IPS DF 6.9 (cell line): ENCODE measurements at places on chromosomes 16 and 17.

GRCh38 chr17:1474402-1475189, 17.9 kb downstream of the MYO1C start:
- H3K4me1 ChIP-seq: no peaks in the 10 kb centered on the region; the same call in 1 of the 2 replicates
- peaks cover 42% of the 10 kb centered on the region for H3K36me3 ChIP-seq
- H3K27me3 ChIP-seq: no peaks in the 10 kb centered on the region
- no peak overlapping the region for H3K4me3 ChIP-seq
- H3K27ac ChIP-seq: no peak overlapping the region
- DNase-seq: no peak

- DNase-seq: no peak
- H3K36me3 ChIP-seq: no peaks in the 10 kb centered on the region
- no peaks in the 10 kb centered on the region for H3K27me3 ChIP-seq
- no peak overlapping the region for H3K4me3 ChIP-seq
- no peak overlapping the region for H3K27ac ChIP-seq
Measured at GRCh38 chr17:17570798-17571716, 20.5 kb downstream of the PEMT start.

GRCh38 chr17:7831233-7831632, 2.8 kb upstream of the KDM6B start:
- H3K27ac ChIP-seq: no peak overlapping the region
- no peaks in the 10 kb centered on the region for H3K36me3 ChIP-seq
- peaks cover 3% of the 10 kb centered on the region; the same call in 1 of the 2 replicates for H3K4me1 ChIP-seq

GRCh38 chr17:34354637-34355036, 1.6 kb upstream of the CCL13 start:
- no peaks in the 10 kb centered on the region for H3K36me3 ChIP-seq
- H3K4me1 ChIP-seq: no peaks in the 10 kb centered on the region; the same call in 1 of the 2 replicates
- H3K27ac ChIP-seq: no peak overlapping the region
- DNase-seq: no peak

GRCh38 chr17:73867056-73867455, 222.8 kb upstream of the SDK2 start:
- H3K27me3 ChIP-seq: no peaks in the 10 kb centered on the region
- no peaks in the 10 kb centered on the region for H3K36me3 ChIP-seq
- H3K4me3 ChIP-seq: no peak overlapping the region

DNA sequence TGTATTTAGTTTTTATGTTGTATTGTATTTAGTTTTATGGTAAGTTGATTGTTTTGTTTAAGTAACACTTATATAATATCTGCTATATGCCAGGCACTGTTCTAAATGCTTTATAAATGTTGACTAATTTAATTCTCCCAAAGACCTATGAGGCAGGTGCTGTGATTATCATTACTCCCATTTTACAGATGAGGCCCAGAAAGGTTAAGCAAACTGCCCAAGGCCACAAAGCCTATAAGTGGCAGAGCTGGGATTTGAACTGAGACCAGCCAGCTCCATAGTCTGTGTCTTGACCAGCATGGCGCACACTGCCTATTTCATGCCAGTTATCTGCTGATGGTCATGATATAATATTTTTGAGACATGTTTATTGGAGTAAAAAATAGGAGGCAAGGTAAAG, 24.0 kb downstream of the IL21R start:
- no peaks in the 10 kb centered on the region for H3K4me1 ChIP-seq
- H3K27me3 ChIP-seq: no peaks in the 10 kb centered on the region
- no peak overlapping the region for H3K27ac ChIP-seq
- DNase-seq: no peak

- H3K27ac ChIP-seq: no peak overlapping the region
- no peaks in the 10 kb centered on the region for H3K36me3 ChIP-seq
- H3K4me1 ChIP-seq: no peaks in the 10 kb centered on the region
Measured at GRCh38 chr17:65914784-65915342, 277.1 kb downstream of the CEP112 start.

DNA sequence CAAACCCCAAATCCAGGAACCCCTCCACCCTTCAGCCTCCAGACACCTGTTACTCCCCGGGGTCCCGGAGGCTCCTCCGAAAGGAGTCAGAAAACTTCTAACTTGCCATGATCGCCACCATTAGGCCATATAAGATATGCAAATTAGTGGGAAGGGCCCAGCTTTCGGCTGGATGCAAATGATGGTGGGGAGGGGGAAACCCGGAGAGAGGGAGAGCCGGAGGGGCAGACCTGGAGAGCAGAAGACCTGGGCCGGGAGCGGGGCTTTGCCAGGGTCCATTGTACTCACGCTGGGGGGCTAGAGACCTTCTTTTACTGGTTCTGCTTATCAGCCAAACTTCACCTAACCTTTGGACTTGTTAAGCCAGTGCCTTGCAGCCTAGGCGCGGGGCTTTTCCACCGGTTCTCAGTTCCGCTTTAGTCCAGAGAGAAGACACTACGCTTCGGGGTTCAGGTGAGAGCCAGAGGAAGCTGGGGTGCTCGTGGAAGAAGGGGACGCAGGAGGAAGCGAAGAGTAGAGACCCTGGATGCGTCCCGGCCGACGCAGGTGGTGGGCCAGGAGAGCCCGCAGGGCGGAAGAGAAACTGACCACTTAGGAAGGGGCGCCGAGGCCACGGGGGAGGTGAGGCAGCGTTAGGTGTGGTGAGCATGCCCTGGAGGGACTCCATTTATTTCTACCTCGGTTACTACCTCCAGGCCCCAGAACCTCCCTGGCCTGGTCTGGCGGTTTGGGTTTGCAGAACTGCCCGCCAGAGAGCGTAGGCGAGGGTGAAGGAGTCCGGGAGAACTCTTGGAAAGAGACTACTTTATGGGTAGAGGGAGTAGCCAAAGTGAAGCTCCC, at the start of gene HNF1B:
Gene HNF1B, minus strand, starts transcription at position 99 of the 840 bp plus-strand sequence. CDS start 175 bp downstream, outside the sequence.
- H3K4me1 ChIP-seq: no peaks in the 10 kb centered on the region; the same call in 1 of the 2 replicates
- H3K27me3 ChIP-seq: peaks cover 68% of the 10 kb centered on the region
- H3K27ac ChIP-seq: no peak within 1 kb of the TSS
- no peak for DNase-seq
- peak within 1 kb of the TSS; percentile 25; the same call in 1 of the 2 replicates for H3K4me3 ChIP-seq

- no peak overlapping the region for H3K27ac ChIP-seq
- peaks cover 18% of the 10 kb centered on the region for H3K27me3 ChIP-seq
- peak overlapping the region; percentile 30; the same call in 1 of the 2 replicates for H3K4me3 ChIP-seq
- no peaks in the 10 kb centered on the region for H3K36me3 ChIP-seq
- DNase-seq: no peak
Measured at GRCh38 chr17:82231562-82232321, 2.9 kb downstream of the SLC16A3 start.

- H3K27me3 ChIP-seq: peaks cover 5% of the 10 kb centered on the region; the same call in 1 of the 2 replicates
- H3K4me1 ChIP-seq: peaks cover 25% of the 10 kb centered on the region
- H3K36me3 ChIP-seq: no peaks in the 10 kb centered on the region
- H3K4me3 ChIP-seq: no peak overlapping the region
- H3K27ac ChIP-seq: no peak overlapping the region
- no peak for DNase-seq
Measured at GRCh38 chr17:38600416-38600815, 5.3 kb downstream of the SRCIN1 start.

DNA sequence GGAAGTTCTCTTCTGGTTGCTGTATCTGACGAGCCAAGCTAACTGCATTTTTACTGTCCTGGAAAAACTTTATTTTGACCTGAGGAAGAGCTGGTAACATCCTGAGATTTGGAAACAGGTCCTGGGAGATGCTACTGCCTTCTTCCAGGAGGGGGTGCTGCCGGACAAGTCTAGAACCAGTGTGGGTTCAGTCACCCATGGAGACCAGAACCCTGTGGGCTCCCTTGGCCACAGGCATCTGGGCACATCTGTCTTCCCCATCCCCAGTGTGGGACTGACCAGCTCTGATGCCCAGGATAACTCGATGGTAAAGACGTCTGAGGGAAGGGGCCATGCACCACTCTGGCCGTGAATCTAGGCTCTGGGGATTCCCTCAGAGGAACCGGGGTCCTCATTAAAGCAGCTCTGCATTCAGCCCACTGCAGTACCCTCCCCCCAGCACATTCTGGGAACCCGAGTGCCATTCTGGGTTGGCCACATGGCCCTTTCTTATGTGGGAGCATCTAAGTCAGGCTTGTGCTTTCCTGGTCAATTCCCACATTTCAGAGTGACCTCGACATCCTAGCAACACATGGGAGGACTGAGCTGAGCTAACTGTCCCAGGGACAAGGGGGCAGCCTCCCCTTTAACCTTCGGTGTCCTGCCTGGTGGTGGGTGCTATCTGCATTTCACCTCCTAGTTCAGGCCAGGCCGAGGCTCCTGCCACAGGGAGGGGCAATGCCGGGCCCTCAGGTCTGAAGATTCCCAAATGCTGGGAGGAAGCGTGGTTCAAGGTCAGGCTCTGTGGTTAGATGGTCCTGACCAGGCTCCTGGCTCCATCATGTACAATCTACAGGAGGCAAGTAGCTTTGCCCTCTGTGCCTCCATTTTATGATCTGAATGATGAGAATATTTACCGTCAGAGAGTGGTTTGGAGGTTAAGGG, 6.4 kb downstream of the C16orf86 start:
- H3K36me3 ChIP-seq: no peaks in the 10 kb centered on the region
- no peak overlapping the region for H3K27ac ChIP-seq
- no peak for DNase-seq
- H3K4me1 ChIP-seq: no peaks in the 10 kb centered on the region
- no peak overlapping the region for H3K4me3 ChIP-seq

GRCh38 chr17:63956296-63956920, 16.3 kb downstream of the SCN4A start:
- no peak overlapping the region for H3K4me3 ChIP-seq
- DNase-seq: no peak
- H3K36me3 ChIP-seq: no peaks in the 10 kb centered on the region
- H3K27ac ChIP-seq: no peak overlapping the region

DNA sequence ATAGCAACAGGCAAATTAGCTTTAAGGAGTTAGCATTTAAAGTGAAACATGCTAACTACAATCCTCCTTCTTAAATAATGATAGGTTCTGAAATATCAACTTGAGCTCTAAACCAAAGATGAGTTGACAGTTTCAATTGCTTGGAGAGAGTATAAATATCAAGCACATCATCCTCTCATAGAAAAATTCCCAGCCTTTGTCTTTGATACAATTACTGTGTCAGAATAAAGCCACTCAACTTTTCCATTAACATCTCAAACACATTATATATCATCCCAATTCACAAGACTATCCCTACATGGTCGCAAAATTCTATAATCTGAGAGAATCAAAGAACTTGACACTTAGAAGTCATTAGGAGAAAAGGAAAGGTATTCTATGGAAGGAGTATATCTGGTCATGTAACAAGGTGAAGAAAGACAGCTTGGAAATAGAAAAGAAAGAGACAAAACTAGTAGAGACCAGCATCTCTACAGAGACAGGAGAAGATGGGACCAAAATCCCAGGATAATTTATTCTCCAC, 189.8 kb downstream of the CEP112 start:
- H3K4me3 ChIP-seq: no peak overlapping the region
- H3K4me1 ChIP-seq: no peaks in the 10 kb centered on the region
- H3K27ac ChIP-seq: no peak overlapping the region
- no peak for DNase-seq

GRCh38 chr17:31574458-31574857, 183.0 kb downstream of the RAB11FIP4 start:
- no peaks in the 10 kb centered on the region for H3K4me1 ChIP-seq
- no peak overlapping the region for H3K27ac ChIP-seq
- H3K4me3 ChIP-seq: no peak overlapping the region
- H3K36me3 ChIP-seq: no peaks in the 10 kb centered on the region; the same call in 1 of the 2 replicates
- H3K27me3 ChIP-seq: no peaks in the 10 kb centered on the region

- DNase-seq: no peak
- H3K27me3 ChIP-seq: no peaks in the 10 kb centered on the region
- H3K4me1 ChIP-seq: no peaks in the 10 kb centered on the region
- no peaks in the 10 kb centered on the region for H3K36me3 ChIP-seq
- no peak overlapping the region for H3K4me3 ChIP-seq
Measured at GRCh38 chr17:69350911-69351310, 24.0 kb upstream of the ABCA5 start.

DNA sequence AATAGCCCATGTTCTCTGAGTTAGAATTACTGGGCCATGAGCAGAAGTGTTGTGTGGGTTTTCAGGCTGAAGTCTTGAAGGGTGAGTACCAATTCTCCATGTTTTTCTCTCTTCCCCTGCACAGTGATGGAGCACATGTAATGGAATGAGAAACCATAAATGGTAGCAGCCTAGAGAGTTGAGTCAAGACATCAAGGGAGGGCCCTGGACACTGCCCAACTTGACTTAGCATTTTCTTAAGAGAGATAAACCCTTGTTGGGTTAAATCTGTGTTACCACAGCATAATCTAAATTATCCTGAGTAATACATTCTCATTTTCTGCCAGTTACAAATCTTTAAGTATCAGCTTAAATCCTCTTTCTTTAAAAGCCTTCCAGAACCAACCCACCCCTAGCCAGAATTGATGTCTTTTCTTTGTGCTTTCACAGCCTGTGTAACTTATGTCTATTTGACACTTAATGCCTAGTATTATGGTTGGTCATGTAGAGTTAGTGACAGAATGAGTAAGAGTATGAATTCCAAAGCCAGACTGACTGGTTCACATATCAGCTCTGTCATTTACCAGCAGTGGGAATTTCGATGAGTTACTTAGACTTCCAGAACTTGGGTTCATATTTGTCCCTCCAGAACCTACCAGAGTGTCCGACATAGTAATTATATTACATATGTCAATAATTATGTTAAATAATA, 27.0 kb upstream of the RGS9 start:
- no peaks in the 10 kb centered on the region for H3K27me3 ChIP-seq
- no peaks in the 10 kb centered on the region for H3K4me1 ChIP-seq
- no peaks in the 10 kb centered on the region for H3K36me3 ChIP-seq
- DNase-seq: no peak
- no peak overlapping the region for H3K4me3 ChIP-seq

GRCh38 chr17:49557312-49558024, 18.2 kb upstream of the NXPH3 start:
- no peaks in the 10 kb centered on the region for H3K4me1 ChIP-seq
- no peaks in the 10 kb centered on the region for H3K36me3 ChIP-seq
- no peak overlapping the region for H3K4me3 ChIP-seq
- no peak overlapping the region for H3K27ac ChIP-seq
- H3K27me3 ChIP-seq: no peaks in the 10 kb centered on the region
- DNase-seq: no peak

DNA sequence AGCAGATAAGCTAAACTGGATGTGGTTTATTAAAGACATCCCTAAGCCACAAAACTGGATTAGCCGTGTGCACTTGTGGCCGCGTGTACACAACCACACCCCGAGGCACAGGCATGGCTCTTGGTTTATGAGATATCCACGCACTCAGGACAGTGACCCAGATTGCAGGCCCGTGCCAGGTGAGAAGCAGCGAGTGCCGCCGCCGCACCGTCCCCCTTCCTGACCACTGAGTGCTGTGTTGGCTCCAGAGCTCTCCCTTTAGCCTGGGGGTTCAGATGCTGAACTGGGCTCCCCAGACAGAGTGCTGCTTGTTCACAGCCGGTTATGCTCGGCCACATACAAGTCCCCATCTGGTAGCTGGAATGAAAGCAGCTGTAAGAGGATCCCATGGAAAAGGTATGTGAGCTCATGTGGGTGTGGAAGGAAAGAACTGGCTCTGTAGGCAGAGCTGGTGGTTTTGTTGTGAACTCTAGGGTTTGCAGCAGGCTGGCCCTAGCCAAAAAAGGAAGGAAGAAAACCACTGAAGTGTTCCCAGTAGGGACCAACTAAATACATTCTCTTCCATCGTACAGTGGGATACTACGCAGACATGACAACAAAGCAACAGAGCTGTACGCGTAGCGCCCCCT, 29.5 kb downstream of the KNOP1 start:
- H3K27ac ChIP-seq: no peak overlapping the region
- no peak for DNase-seq
- H3K27me3 ChIP-seq: no peaks in the 10 kb centered on the region
- no peak overlapping the region for H3K4me3 ChIP-seq

GRCh38 chr17:60750640-60751039, 73.0 kb downstream of the BCAS3 start:
- no peaks in the 10 kb centered on the region; the same call in 1 of the 2 replicates for H3K4me1 ChIP-seq
- no peaks in the 10 kb centered on the region for H3K36me3 ChIP-seq
- DNase-seq: no peak
- H3K27ac ChIP-seq: no peak overlapping the region

GRCh38 chr16:25855063-25855462, 163.3 kb downstream of the HS3ST4 start:
- DNase-seq: peak; percentile 39
- H3K27ac ChIP-seq: no peak overlapping the region
- H3K36me3 ChIP-seq: no peaks in the 10 kb centered on the region
- peaks cover 6% of the 10 kb centered on the region; the same call in 1 of the 2 replicates for H3K4me1 ChIP-seq
